ENCODE measurements at places on chromosomes 12 and 14.

DNA sequence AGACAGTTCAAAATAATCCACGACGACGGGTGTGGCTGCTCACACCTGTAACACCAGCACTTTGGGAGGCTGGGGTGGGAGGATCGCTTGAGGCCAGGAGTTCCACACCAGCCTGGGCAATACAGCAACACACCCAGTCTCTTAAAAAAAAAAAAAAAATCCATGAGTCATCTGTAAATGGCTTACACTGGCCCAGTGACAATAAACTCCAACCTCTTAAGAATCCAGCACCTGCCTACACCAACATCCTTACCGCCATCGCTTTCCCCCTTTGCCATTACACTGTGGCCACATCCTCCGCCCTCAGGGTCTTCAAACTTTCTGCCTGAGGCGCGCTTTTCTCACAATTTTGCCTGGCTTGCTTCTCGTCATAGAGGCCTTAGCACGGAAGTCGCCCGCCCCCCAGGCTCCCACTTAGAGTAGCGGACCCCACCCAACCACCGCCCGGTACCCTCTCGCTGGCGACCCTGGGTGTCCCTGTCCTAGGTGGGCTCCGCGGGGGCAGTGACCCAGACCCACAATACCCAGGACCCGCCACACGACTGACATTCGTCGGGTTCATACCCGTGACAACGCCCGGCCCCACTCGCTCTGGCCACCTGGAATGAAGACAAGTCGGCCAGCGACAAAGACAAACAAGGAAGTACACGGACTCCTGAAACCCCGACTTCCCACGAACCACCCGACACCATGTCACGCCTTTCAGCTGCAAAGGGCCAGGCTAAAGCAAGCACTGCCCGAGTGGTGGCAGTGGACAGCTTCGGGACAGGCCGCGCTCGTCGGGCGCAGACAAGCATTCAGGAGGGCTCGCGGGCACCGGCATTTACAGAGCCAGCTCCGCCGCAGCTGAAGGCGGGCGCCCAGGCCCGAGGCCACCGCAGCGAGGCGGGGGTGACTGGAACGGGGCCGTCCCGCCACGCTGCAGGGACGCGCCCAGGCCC, 636 bp downstream of the GOLGA3 start:
- peak; percentile 15 for DNase-seq

DNA sequence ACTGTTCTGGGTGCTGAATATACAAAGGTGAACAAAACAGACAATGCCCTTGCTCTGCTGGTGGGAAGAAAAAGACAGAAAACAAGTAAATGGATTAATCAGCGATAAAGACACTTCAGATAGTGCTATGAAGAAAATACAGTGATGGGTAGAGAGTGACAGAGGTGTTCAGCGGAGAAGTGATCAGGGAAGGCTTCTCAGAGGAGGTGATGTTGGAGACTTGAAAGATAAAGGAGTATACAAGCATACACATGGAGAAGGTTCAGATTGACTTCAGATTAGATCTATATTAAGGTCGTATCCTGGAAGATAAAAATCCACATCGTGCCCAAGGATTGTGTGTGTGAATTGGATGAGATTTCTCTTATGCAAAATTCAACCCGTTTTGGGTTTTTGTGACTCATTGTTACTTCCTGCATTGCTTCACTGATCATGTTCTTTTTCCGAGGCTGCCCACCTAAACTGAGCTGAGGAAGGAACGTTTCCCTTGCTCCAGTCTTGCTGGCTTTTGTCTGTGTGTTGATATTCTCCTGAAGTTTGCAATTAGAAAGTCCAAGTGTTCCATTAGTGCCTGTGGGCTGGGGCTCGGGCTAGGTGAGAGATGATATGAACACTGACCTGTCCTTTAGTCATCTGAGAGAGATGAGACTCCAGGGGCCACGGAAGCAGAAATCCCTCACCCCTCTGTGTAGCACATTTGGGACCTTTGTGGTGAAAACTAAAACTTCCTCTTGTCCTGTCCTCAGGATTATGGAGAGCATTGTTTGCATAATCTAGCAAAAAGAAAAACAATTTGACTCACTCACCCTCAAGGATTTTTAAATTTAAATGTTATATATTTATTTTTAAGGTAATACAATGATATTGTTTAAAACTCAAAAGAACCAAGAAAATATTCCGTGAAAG, 27.6 kb downstream of the PLXNC1 start:
- DNase-seq, result no peak

DNA sequence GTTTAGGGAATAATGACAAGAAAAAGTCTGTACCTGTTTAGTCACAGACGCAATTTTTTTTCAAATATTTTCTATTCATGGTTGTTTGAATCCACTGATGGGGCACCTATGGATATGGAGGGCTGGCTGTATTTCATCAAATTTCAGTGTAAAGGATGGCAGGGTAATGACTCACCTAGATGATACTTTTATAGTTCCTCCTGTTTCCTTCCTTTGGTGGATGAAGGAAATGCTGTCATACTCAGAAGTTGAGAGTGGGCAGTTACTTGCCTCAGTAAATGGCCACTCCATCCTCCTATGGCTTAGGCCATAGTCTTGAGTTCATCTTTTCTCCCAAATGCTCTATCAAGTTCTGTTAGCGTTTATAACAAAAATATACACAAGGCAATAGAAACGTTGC, 18.9 kb upstream of the C12orf71 start:
- DNase-seq, result no peak

- DNase-seq, result no peak
Observed at GRCh38 chr12:77003246-77003645, 62.1 kb downstream of the E2F7 start.

- no peak for DNase-seq
Observed at GRCh38 chr12:11954181-11954580, 116.6 kb upstream of the BCL2L14 start.

DNA sequence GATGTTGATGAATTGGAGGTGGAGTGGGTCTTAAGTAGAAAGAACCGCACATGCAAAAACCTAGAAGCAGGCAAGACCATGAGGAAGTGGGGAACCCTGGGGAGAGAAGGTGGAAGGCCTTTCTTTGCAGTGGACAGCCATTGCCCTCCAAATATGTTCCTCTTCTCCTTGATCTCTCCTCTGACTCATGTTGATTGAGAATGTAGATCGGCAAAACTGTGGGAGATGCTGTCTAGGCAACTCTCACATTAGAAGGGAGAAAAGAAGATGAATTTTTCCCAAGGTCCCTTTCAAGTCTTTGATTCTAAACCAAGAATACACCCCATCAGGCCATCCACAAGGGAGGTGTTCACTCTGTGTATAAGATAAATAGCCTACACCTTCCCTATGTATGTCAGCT, 257.5 kb downstream of the MSRB3 start:
- DNase-seq, result no peak

- no peak for DNase-seq
Observed at GRCh38 chr12:122349078-122349477, 73.4 kb downstream of the CLIP1 start.

- DNase-seq, result no peak
Observed at GRCh38 chr12:123896767-123897166, 75.9 kb downstream of the CCDC92 start.

DNA sequence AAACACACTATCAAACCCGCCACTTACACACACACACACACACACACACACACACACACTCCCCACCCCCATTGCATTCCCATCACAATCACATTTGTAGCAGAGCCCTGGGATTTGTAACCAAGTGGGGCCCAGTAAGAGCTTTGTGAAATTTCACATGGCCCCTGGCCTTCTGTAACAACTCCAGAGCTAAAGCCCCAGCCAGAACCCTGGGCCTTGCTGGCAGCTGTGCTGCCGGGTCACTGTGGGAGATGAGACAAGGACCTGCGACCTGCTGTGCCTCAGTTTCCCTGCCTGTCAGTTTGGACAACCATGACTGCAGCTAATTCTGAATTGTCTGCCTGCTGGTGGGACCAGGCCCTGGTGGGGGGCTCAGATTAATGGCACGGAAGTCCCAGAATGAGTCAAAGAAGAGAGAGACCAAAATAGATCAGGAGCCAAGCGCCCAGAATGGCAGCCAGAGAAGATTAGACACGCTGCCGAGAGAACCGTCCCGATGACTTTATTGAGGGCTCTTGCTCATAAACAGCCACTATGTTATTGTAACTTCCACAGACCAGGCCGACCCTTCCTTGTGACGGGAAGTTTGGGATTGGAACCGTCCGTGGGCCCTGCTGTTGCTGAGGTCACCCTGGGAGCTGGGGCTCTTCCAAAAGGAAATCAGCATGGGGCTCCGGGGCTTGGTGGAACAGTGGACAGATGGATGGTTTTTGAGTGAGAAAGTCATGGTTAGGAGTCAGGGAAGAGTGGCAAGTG, 123.1 kb downstream of the ZFP36L1 start:
- DNase-seq, result no peak

- no peak for DNase-seq
Observed at GRCh38 chr12:54420766-54421144, 1.7 kb upstream of the ITGA5 start.

DNA sequence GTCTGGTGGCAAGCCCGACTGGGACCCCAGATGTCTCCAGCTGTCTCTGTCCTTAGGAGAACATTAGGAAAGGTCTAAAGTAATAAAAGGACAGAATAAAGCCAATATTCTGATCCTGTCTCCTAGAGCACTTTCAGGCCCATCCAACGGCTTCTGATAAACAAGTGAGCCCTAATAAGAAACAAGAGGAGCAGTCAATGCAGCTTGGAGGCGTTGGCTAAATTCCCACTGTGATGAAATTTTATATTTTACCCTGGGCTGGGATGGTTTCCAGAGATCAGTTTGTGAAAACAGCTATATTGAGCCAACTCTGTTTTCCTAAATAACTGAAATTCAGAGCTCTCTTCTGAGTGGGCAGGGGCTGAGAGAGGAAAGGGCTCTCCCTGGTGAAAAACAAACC, 55.5 kb upstream of the SRRM4 start:
- DNase-seq, result no peak

DNA sequence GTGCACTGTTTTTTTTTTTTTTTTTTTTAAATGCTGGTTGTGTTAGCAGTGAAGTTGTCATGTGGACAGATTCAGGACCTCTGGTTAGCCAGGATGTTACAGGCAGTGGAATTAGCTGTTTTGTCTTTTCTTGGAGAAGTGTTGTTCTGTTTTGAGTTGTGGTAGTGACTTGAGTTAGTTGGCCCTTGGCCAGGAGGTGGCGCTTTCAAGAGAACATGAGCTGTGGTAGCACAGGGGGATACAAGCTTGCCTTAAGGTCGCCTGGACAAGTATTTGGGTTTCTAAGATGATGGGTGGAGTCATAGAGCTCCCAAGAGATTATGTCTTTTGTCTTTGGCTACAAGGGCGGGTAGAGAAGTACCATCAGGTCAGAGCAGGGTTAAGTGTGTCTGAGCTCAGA, 33.3 kb upstream of the CCDC198 start:
- no peak for DNase-seq

DNA sequence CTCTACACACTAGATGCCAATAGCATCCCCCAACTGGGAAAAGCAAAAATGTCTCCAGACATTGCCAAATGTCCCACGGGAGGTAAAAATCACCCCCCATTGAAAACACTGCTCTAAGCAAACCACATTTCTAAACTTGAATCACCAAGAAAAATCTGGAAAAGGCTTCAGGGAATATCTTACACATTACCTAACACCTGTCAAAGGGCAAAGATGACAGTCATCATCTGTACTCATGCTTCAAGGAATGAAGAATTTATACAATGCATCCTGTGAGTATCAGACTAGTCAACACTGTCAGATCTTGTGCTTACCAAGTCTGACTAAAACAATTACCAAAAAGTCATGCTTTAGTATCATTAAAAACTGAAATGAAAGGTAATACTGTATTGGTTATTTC, 161.6 kb upstream of the SOX5 start:
- DNase-seq, result peak; percentile 60

DNA sequence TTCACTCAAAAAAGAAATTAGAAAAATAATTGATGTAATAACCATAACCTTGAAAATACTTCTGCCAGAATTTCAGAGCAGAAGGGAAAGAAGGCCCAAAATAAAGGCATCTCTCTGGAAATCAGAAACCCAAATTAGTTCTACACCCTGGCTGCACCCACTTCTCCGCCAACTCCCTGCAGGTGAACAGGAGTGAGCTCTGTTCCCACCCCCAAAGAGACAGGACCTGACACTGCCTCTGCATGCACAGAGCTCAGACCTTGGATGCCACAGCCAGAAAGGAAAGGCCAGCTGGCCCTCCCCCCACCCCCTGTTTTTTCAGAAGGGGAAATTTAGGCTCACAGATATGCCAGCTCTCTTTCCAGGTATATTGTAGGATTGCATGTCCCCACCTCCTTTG, 228.2 kb downstream of the BCL11B start:
- no peak for DNase-seq

DNA sequence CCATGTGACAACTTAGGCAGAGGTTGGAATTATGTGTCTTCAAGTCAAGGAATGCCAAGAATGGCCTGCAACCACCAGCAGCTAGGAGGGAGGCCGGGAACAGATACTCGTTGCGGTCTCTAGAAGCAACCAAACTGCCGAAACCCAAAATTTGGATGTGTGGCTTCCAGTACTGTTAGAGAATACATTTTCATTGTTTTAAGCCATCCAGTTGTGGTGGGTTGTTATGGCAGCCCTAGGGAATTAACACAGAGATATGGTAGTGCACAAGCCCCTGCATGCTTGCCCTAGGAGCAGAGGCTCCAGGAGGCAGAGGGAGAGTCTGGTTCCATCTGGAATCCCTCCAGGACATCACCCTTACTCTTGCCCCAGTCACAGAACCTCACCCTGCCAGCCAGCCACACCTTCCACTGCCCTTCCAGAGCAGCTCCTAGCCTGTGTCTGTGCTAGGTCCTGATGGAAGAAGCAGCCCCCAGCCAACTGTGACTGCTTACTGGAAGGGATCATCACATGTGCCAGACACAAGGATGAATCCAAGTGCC, 19.5 kb downstream of the PITPNM2 start:
- no peak for DNase-seq

DNA sequence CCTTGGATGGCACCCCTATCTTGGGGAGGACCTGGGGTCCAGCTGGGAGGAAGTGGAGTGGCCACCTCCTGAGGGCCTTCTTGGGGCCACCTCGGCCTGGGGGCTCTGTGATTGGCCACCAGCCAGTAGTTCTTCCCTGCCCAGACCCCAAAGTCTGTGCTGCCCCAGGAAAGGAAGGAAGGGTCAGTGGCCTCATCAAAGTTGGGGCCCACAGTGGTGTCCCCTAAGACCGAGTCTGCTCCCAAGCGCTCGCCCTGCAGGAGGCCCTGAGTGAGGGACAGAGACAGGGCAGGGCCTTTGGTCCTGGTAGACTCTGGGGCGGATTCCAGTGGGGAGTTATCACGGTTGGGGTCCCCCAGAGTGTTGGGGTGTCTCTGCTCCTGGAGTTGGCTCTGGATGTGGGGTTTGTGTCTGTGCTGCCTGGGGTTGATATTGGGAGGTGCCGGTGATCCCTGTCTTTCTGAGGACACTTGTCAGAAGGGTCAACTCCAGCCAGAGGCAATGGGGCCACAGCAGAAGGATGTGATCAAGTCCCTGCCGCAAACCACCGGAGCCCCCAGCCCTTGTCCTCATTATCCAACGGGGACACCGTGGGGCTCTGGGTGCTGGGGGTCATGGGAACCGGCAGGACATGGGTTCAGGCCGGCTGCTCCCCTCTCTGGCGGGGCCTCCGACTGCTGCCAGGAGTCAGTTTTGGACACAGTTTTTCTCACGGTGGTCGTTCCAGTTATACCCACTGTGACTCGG, 364.3 kb downstream of the TMEM121 start:
- DNase-seq, result no peak

- DNase-seq, result peak; percentile 45
Observed at GRCh38 chr12:11877869-11878780, 192.6 kb upstream of the BCL2L14 start.
